NB4 (cell line): ENCODE measurements at places on chromosomes 3 and 15.
A peak's percentile ranks its signal among the peaks of the same experiment; 100 is the strongest.

GRCh38 chr15:92638709-92639365 is 16.7 kb downstream of the FAM174B start:
- DNase-seq, result no peak

GRCh38 chr3:40187945-40188344 is 121.6 kb upstream of the EIF1B start:
- DNase-seq, result no peak

DNA sequence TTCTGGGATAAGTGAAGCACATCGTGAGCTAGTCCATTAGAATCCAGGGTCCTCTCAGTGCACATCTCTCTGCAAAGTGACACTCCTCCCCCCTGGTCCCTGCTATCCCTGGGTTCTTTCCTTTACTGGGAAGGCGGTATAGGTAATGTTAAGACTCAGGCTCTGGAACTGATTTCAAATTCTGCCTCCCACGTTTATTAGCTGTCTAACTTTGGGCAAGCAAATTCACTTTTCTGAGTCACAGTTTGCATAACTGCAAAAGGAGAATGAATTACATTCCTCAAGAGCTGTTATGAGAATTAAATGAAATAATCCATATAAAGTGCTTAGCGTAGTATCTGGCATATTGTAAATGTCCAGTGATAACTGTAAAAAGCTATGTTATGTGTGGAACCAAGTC is 168.1 kb upstream of the LRRN1 start:
- DNase-seq, result no peak

DNA sequence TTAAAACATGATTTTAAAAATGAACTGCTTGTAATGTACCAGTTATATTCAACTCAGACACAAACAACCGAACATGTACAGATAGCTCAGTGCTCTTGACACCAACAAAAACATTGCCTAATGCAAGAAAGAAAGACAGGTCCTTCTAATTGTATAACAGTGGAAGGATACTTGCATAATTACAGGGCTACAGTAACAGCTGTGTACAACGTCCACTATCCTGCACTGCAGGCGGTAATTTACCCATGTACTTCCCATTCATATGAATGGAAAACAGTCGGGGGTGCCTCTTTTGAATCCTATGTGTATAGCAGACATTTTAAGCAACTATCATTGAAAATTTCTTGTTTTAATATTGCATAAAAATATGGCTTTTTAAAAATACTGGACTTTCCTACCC is 41.1 kb upstream of the PLSCR5 start:
- DNase-seq, result peak; percentile 63

DNA sequence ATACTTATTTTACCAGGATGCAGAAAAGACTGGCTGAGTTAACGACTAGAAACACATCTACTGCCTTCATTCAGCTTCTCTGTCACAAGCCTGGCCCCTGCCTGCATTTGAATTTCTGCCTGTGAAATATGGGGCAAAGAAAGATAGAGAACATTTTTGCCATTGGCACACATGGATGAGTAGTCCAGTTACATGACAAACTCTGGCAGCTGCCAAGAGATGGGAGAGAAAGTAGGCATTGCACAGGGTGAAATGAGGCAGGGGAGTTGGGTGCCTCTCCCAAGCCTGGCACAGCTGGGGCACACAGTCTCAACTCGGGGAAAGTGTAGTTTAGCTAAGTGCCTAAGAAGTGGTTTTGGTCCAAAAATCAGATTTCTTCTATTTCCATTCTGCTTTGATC is 24.0 kb downstream of the ANXA2 start:
- DNase-seq, result no peak

DNA sequence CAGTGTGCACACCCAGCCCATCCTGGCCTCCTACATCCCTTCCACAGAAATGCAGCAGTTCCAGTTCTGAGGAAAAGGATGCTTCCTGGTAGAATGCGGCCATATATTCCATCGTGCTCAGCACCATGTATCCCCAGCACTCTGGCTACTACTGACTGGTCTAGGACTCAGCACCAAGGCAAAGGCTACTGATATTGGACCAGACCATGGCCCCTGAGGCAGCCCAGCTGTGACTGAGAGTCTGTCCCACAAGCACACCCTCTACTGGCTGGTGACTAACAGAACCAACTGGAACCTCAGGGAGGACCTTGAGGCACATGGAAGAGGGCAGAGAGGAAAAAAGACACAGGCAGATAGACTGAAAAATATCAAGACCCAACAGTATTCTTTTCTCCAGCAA is 30.0 kb downstream of the TARS3 start:
- no peak for DNase-seq

GRCh38 chr3:114218006-114218405 is 19.4 kb downstream of the ZNF80 start:
- no peak for DNase-seq
